ENCODE measurements at places on chromosomes 6 and 20. TPM values are rescaled to one million over a fixed set of nuclear protein-coding genes. Genes with fewer than 3 reads are reported as not detected.

Gene SLC35D3
- total RNA-seq: 0.07 TPM

Gene RIMS1
- not detected for total RNA-seq

Gene RAET1E
- 2.9 TPM for total RNA-seq

Gene KCNB1
- 2.2 TPM for total RNA-seq

Gene REM1
- total RNA-seq: 0.47 TPM

Gene SH3BGRL2
- total RNA-seq: 0.32 TPM

Gene GCNT2
- total RNA-seq: 5.1 TPM

Gene TREM2
- total RNA-seq: 0.08 TPM

Gene EMILIN3
- 0.51 TPM for total RNA-seq

Gene OPN5
- not detected for total RNA-seq

Gene MAP7
- 25.7 TPM for total RNA-seq

Gene JPH2
- 6.8 TPM for total RNA-seq

Gene ABHD16B
- total RNA-seq: not detected

Gene TFAP2A
- 10.1 TPM for total RNA-seq

Gene VARS2
- total RNA-seq: 16.2 TPM

Gene TNXB
- total RNA-seq: 0.85 TPM

Gene HLA-DQA1
- not detected for total RNA-seq

Gene ULBP3
- total RNA-seq: 5.3 TPM

Gene PBOV1
- not detected for total RNA-seq

Gene CYP21A2
- total RNA-seq: not detected

Gene SLC26A8
- not detected for total RNA-seq

Gene ALDH5A1
- total RNA-seq: 6.7 TPM

Gene SOX4
- total RNA-seq: 8.5 TPM

Gene CUTA
- total RNA-seq: 181 TPM
